ENCODE measurements at places on chromosomes 3 and 15.

DNA sequence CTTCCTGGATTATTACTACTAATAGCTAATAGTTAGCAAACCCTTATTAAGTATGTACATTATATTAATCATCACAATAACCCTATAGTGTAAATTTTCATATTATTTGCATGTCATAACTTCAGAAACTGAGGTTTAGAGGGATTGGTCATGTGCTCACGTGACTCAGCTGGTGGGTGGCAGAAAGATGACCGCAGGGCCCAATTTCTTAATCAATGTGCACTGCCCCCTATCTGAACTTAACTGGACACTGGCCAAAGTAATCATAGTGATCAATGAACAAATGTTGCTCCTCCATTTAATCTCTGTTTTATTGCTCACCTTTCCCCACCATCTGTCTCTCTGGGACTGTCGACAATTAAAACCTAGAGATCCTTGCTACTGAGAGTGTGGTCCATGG, 52.2 kb downstream of the PLD1 start:
- no peak for DNase-seq

- no peak for DNase-seq
Measured at GRCh38 chr3:11131371-11131770, 22.9 kb upstream of the HRH1 start.

GRCh38 chr3:52483577-52484381, 11.4 kb upstream of the STAB1 start:
- peak; percentile 42 for DNase-seq

DNA sequence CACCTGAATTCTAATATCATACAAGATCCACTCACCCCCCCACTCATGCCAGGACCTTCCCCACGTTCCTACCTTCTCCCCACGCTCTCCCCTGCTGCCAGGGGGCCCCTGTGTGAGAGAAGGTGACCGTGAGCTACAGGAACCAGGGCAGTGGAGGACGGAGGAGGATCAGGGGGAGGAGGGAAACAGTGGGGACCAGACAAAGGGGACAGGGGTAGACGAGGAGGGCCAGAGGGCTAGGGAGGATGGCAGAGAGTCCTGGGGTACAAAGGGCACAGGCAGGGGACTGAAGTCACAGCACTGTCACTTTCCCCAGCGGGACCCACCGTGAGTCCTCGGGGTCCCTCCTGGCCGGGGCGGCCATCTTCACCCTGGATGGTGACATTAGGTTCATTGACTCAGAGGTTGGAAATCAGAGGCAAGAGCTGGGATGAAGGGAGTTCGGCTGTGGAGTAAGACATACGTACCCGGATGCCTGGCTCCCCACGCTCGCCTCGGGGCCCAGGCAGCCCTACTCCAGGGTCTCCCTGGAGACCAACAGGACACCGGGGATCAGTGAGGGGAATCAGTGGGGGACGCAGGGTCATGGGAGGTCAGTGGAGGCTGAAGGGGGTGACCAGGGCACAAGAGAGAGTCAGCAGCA, 6.3 kb upstream of the UCN2 start:
- no peak for DNase-seq

- DNase-seq = no peak
Measured at GRCh38 chr3:111366515-111366914, 175.5 kb upstream of the CD96 start.

GRCh38 chr15:80456517-80457492, 52.6 kb downstream of the ARNT2 start:
- DNase-seq = peak; percentile 26

DNA sequence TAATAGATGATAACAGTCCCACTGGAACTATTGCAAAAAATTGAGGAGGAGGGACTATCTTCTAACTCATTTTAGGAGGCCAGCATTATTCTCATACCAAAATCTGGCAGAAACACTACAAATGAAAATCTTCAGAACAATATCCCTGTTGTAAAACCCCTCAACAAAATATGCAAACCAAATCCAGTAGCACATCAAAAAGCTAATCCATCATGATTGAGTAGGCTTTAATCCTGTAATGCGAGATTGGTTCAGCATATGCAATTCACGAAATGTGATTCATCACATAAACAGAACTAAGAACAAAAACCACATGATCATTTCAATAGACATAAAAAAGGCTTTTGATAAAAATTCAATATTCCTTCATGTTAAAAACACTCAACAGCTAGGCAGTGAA, 23.9 kb upstream of the PLSCR2 start:
- no peak for DNase-seq

DNA sequence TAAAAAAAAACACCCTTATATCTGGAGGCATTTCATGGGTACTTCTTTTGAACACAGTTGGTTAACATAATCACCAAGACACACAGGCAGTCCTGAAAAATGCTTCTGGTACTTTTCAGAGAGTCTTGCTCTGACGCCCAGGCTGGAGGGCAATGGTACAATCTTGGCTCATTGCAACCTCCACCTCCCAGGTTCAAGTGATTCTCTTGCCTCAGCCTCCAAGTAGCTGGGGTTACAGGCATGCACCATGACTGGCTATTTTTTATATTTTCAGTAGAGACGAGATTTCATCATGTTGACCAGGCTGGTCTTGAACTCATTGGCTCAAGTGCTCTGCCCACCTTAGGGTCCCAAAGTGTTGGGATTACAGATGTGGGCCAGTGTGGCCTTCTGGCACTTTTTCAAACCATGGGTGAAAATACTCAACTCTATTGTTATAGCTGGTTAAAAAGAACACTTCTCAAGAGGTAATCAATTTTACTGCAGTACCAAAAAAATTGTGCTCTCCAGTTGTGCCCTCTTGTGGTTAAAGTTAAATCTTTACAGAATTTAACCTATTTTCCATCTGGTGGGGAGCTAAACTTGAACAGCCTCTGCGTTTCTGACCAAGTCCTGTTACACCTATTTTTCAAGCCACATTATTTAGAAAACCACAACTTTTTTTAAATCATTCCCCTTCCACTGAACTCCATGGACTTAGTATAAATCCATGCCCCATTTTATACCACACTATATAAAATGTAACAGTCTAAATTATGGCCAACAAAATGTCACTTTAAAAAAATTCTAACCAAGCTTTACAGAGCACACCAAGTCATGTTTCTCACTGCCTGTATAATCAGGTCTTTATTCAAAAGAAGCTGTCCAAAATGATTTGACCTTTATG, 1.2 kb upstream of the SNAPC5 start:
- no peak for DNase-seq

DNA sequence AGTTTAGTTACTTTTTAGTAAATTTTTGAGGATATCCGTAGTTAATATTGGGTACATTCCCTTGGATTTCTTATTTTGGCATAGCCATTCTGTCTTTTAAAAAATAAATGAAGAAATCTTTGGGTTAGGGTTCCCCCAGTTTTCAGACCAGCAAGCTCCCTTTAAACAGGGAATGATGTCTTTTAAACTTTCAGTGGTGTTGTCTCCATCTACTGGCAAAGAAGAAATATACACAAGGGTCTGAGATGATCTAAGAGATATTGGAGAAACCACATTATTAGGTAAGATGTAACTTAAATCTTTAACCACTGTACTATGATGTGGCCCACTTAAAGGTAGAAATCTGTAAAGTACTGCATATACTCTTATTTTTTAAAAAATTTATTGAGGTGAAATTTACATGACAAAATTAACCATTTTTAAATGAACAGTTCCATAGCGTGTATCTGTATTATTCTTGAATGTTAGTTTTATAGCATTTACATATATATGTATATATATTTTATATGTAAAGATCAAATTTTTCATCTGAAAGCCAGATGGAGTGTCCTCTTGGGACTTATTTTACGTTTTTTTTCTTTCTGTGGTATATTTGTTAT, 35.1 kb upstream of the EIF3J start:
- DNase-seq = peak; percentile 17

GRCh38 chr15:68492855-68493254, 60.9 kb upstream of the ITGA11 start:
- DNase-seq = no peak

DNA sequence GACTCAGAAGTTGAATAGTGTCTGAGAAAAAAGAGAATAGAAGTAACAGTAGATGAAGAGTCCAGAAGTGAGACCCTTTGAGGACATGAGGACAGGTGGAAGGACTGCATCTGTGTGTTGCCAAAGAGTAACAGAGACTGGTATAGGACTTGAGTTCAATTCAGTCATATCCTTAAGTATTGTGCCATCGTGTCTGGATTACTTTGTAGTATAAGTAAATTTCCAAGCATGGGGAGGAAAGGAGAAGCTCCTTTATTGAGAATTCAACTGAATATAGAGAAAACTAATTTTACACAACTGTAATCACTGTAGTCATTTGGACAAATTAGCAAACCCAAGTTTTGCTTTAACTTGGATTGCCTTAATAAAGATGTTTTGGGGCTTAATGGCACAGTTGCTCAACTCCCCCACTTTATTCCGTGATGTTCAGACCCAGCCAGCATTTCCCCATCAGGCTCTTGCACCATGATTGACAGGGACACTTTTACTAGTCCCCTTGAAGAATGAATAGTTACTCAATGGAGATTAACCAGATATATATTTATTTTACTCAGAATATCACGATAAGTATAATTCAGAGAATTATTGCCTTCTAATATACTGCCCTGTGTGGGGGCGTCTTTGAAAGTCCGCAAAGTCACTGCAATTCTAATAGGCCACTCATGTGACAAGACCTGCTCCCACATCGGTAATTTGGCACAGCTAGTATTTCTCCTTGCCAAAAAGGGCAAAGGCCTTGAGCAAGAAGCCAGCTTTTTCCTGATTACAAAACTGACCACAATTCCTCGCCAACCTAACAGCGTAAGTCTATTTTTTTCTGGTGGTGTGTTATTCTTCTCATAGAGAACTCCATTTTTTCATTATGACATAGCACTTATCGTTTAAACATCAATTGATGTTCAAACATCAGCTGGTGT, 61.3 kb downstream of the PPARG start:
- DNase-seq = no peak

DNA sequence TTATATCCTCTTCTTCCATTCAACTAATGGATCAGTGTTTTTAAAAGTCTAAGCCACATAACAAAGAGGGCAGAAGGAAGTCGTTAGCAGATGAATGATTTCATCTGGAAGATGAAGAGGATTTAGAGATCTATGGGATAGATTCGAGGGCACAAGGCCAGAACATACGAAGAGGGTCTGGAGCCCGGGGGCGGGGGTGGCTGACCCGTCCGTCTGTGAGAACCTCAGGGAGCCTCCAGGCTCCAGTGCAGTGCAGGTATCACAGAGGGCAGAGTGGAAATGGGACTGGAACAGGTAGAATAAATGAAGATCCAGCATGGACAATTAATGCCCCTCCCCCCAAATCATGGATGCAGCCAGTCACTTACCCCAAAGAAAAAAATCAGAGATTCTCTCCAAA, 1.5 kb upstream of the GOLGA8B start:
- DNase-seq = no peak

- no peak for DNase-seq
Measured at GRCh38 chr3:16510620-16511319, 2.7 kb downstream of the RFTN1 start.

DNA sequence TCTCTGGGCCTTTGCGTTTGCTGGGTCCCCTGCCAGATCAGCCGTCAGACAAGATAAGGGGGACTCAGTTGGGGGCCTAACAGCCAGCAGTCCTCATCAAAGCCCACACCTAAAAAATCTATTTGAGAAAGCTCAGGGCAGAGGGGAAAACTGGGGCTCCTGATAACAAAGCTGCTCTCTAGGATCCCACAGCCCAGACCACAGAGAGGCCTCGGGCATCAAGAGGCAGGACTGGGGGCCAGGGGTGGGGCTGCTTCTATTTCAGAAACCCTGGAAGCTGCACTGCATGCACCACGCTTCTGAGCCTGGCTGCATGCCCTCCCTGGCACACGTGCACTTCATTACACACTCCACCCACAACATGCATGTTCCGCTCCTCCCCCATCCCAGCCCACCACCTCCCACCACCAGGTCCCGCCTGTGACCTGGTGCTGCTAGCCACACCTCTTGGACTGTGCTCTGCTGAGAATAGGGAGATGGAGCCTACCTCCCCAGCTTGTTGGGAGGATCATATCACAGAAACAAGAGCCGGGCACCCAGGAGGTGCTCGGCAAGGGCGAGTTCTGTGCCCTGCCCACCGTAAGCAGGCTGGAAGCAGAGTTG, 26.6 kb downstream of the FBLN2 start:
- no peak for DNase-seq

- DNase-seq = no peak
Measured at GRCh38 chr3:43004282-43004681, 25.2 kb downstream of the GASK1A start.

GRCh38 chr3:6805236-6805635, 55.7 kb upstream of the GRM7 start:
- no peak for DNase-seq

- no peak for DNase-seq
Measured at GRCh38 chr15:49247556-49248110, 77.6 kb downstream of the GALK2 start.

DNA sequence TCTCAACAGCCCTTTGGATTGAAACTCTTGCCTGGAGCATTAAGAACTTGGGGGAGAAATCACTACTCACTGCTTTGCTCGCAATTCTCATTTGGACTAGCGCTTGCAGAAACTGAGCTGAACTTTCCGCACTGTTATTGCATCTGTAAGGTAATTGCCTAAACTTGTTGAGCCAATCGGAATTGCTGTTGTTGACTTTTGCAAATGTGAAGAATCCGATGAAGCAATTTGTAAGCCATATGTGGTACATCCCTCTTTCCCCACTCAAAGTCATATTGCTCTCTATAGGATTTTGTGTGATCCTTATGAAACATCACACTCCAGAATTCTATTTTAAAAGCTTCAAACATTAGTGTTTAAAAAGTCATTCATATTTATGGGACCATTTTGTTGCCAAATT, 191.7 kb upstream of the GBE1 start:
- DNase-seq = no peak

DNA sequence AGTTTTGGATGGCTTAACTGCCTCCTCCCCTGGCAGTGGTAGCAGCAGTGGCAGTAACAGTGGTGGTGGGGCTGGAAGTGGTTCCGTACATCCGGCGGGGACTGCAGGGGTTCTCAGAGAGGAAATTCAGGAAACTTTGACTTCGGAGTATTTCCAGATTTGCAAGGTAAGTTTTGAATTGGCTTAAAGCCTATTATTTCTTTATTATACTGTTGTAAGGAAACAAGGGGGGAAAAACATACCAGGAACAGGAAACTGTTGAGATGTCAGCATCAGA, 1.5 kb downstream of the STXBP5L start:
- no peak for DNase-seq

DNA sequence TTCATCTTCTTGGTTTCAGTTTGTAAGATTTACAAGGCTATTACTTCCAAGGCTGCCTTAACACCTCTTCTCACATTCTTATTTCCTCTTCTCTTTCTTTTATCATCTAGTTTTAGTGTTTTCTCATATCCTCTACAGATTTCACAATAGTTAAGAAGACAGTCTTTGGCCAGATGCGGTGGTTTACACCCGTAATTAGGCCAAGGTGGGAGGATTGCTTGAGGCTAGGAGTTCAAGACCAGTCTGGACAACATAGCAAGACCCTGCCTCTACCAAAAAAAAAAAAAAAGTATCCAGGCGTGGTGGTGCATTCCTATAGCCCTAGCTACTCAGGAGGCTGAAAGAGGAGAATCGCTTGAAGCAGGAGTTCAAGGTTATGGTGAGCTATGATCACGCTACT, 3.5 kb upstream of the ALDH1A2 start:
- no peak for DNase-seq

GRCh38 chr3:141444586-141445285, 42.1 kb upstream of the RASA2 start:
- no peak for DNase-seq

Data from AG04449 (cell line).